ENCODE measurements at places on chromosomes 6 and 20.

DNA sequence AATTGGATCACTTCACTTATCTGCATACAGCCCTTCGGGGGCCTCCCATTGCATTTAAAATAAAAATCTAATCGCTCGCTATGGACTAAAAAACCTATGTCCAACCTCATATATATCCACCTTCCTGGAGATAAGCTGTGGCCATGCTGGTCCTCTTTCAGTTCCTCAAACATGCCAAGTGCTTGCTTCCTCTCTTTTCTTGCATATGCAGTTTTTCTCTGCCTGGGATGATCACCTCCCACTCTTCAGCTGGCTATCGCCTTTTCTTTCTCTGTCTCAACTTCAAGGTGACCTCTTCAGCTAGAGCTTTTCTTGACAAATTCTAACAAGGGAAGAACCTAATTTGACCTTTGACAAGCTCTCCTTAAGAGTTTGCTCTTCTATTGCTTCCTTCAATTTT lies 5.6 kb upstream of the TFB1M start:
- DNase-seq = no peak

DNA sequence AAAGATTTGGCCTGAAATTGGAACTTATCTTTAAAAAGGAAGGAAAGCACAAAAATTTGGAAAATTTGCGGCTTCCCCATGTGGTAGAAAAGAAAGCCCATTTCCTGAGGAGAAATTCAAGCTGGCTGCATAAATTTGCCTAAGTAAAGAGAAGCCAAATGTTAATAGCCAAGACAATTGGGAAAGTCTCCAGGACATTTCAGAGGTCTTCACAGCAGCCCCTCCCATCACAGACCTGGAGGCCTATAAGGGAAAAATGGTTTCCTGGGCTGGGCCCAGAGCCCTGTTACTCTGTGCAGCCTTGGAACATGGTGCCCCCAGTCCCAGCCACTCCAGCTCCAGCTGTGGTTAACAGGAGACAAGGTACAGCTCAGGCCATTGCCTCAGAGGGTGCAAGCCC lies 736.5 kb downstream of the HACE1 start:
- no peak for DNase-seq

DNA sequence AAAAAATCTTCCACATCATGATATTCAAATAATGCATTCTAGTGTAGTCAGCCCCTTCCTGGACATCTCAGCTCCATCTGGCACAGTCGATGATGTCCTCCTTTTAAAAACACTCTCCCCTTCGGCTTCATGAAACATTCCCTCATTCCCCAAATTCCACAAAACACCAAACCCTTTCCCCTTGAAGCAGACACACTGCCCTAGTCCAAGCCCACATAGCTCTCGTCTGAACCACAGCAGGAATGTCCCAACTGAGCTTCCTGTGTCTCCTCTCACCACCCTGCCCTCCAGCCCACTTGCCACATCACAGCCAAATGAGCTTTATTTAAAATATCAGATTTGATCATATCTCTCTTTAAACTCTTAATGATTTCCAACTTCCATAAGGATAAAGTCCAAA lies 106.4 kb upstream of the CARMIL1 start:
- DNase-seq = peak; percentile 87

DNA sequence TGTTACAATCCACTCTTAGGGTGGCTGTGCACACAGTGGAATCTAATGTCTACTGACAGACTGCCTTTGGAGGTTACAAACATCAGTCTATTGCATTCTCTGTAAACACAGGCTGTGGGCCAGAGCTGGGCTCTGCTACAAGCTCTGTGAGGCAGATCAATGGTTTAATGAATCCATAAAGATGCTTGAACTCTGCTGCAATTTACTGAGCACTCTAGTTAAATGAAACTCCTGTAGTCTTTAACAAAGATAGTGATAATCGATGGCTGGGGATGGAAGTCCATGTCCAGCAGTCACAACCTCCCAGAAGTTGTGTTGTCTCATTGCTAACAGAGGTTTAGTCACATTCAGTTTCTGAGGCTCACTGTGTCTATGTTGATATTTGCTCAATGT lies 50.5 kb downstream of the SOBP start:
- no peak for DNase-seq

DNA sequence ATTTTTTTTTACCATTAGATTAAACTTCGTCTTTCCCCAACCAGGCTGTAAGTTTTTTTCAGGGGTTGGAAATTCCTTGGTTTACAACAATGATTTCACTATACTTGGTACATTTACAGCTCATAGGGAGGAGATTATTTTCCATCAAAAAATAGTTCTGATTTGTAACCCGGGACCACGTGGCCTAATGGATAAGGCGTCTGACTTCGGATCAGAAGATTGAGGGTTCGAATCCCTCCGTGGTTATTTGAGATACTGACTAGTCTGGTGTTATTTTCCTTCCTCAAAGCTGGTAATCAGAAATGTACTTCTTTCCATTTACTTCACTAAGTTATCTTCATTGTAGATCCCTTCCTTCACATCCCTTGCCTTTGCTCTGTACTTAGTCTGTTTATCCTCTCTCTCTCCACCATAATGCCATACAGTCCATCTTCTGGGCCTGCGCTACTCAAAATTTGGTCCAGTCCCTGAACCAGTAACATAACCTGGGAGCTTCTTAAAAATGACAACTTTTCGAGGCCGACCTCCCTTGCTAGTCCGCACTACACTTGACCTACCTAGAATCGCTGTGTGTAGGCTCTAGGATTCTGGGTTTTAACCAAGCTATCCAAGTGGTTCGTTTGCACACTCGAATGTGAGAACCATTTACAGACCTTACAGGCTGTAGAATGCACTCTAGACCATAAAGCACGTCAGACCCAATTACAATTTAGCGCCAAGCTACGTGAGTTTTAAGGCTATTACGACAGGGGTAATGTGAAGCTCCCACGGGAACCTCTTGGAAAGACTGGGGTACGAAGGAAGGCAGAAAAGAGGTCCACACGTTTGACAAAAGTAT lies 42.1 kb upstream of the BTN3A2 start:
- DNase-seq = peak; percentile 81

DNA sequence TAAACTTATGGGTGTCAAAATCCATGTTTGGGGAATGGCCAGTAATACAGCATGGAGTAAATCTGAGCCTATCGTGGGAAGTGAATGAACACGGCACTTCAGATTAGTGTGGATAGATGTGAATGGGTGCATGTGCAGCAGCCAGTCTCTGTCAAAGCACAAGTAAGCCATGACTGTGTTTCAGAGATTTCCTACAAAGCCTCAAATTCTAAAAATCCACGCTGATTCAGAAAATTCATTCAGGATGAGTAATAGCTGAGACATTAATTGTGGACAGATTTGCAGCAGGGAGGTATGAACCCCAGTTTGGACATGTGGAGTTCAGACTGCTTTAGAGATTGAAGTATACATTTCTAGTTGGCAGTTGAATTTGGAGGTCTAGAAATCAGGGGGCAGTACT lies 115.1 kb downstream of the QKI start:
- DNase-seq = peak; percentile 73

DNA sequence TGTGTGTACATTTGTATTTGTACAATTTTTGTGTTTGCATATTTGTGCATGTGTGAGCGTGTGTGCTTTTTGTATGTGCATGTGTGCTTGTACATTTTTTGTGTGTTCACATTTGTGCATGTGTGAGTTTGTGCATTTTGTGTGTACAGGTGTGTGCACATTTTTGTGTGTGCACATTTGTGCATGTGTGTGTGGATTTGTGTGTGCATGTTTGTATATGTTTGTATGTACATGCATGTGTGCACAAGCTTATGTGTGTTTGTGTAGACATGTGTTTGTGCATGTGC lies 28.9 kb downstream of the PRR18 start:
- no peak for DNase-seq

GRCh38 chr6:35024551-35025054 lies 116.5 kb downstream of the TCP11 start:
- DNase-seq = no peak

- no peak for DNase-seq
These were observed 577 bp downstream of the LSM14B start for GRCh38 chr20:62122654-62123449.

DNA sequence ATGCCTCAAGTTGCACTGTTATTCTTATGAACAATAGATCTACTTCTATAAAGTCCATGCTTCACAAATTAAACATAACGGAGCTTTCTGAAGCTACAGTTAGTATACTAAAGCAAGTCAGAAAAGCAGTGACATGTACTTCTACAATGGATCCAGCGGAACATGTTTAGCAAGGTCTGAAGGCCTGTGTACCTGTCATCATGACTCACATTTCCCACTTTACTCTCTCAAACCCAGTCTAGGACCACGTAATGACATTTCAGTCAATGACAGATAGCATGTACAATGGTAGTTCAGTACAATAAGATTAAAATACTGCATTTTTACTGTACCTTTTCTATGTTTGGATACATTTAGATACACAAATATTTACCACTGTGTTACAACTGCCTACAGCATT lies 132.1 kb downstream of the MMS22L start:
- DNase-seq = no peak

DNA sequence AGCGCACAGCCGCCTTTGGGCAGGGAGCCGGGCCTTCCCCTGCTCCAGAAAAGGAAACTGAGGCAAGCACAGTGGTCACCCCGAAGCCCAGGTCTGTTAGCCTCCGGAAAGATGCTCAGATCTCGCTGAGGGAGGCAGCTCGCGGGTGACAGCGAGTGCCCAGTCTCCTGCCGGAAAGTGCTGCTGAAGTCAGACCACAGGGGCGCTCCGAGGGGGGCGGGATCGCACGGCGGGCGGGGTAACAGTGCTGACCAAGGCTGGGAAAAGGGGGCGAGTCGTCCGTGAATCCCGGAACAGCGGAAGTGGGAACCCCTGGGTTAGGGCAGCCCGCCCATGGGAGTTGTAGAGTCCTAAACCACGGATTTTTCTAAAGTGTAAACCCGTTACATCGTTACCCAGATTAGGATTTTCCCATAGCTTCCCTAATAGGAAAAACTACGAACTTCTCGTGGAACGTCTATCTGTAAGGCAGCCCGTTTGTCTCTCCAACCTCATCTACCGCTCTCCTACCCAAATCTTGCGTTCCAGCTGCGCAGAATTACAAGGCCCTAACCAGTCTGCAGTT lies 504 bp downstream of the VPS16 start:
- DNase-seq = peak; percentile 40

DNA sequence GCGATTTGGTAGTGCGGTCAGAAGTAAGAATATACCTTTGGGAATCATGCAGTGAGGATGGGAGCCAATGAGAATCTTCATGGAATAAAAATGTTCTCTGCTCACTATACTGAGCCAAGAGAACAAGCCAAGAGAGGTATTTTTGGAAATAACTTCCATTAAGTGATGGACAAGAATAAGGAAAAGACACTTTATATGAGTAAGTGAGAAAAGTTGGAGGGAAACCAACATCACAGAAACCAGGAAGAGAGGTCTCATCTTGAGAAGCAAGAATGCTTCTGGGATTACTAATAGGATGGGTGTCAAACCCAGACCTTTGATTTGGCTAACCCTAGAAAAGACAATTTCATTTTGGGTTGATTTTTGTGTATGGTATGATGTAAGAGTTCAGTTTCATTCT lies 181.2 kb upstream of the JAG1 start:
- DNase-seq = no peak

DNA sequence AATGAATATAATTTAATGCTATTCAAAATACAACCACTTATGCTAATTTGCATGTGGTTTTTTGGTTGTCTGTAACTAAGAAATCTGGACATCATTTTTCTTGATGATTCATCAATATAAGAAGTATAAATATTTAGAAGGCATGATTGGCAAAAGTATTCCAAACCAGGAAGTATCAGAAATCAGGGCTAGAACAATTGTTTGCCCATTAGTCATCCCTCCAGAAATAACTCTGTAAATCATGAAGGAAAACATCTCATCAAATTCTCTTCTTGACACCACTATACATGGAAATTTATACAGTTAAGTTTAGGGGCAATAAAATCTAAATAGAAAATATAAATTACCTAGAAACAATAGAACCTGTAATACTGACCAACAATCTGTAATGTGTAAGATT lies 554.7 kb upstream of the HS3ST5 start:
- no peak for DNase-seq

DNA sequence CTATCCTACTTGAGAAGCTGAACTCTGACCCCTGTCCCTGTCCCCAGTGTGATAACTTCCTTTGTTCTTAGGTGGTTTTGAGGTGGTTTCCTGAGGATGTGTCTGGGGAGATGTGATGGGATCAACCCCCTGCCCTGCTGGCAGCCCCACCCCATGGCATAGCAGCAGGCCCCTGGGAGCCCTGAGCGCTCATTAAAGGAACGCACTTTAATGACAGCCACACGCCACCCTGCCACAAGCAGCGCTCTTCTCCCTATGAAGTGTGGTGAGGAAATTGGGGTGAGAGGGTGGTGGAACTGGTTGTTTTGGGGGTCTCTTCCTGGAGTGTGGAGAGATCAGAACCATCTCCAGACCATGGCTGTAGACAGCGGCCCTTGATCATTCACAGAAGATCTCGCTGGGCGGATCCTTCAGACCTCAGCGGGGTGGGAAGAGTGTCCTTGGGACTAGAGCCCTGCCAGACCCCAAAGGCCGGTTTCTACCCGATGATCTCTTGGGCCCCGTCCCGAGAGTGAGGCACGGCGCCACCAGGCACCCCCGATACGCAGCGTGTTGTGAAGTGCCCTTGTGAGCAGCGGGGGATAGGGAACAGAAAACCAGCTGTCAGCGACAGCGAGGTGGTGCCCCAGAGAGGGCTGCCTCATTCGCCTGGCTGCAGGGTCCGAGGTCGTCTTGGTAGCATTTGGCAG lies 45.4 kb downstream of the SYNJ2 start:
- DNase-seq = no peak

DNA sequence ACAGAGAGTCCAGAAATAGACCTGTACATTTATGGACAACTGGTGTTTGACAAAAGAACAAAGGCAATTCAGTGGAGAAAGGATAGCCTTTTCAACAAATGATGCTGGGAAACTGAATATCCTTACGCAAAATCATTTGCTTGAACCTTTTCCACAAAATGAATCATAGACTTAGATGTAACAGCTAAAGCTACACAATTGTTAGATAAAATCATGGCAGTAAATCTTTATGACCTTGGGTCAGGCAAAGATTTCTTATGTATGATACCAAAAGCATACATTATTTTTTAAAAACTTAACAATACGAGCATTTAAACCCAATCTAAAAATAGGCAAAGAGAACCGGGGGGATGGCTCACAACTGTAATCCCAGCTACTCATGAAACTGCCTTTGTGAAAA lies 73.5 kb upstream of the DST start:
- DNase-seq = no peak

DNA sequence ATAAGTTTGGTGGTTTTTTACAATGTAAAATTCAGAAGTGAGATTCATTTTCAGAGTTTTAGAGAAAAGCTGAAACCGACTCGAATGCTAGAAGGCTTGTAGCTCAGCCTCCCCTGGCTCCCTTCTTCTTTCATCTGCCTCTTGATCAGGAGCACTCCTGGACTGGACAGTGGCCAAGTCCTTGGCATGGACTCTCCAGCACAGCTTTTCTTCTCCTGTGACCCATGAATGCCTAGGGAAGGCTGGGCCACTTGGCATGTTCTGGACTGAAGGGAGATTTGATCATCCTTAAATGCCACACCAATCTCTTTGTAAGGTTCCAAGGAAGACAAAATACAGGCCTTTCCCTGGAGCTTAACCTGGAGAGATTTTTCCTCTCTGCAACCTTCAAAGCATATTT lies 384.0 kb upstream of the SASH1 start:
- no peak for DNase-seq

GRCh38 chr6:154453329-154453728 lies 57.2 kb downstream of the CNKSR3 start:
- DNase-seq = no peak
